ENCODE measurements at places on chromosomes 6 and 20.

DNA sequence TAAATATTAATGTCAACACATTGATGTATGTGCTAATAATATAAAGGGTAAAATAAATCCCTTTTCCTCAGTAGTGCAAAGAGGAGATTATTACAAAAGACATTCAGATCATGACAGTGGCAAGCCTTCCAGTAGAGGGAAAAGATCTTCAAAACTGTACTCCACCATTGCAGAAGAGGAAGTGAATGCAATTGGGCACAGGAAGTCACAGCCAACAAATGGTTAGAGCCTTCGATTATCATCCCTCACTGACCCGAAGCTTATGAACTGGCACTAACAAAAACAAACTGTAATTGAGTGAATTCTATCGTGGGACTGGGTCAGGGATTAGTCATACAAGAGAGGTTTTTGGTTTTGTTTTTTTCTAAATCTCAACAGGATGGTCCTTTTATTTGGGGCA lies 39.3 kb upstream of the SCGN start:
- DNase-seq, result no peak

DNA sequence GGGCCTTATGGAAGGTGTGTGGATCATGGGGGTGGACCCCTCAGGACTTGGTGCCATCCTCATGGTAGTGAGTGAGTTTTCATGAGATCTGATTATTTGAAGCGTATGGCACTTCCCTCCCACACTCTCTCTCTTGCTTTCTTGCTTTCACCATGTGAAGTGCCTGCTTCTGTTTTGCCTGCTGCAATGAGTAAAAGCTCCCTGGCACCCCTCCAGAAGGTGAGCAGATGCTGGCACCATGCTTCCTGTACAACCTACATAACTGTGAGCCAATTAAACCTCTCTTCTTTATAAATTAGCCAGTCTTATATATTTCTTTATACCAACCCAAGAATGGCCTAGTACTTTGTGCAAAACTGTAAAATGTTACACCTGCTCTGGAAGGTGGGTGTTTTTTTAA lies 396.8 kb upstream of the HS3ST5 start:
- DNase-seq, result no peak

DNA sequence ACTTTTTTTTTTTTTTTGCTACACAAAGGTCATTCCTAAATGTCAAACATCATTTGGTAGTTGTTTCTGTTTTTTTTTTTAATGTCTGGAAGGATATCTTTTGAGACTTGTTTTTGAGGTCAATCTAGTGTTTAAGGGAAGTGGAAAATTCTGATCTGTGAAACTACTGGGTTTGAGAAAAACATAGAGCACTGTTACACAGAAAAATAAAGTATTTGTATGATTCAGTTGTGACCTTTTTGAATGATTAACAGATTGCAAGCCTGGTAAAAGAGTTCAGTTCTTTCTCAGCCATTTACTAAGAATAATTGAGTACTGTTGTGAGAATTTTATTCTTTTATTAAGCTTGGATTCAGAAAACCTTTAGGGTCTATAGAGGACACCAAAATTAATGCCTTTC lies 276.7 kb downstream of the ADGRB3 start:
- DNase-seq, result no peak

DNA sequence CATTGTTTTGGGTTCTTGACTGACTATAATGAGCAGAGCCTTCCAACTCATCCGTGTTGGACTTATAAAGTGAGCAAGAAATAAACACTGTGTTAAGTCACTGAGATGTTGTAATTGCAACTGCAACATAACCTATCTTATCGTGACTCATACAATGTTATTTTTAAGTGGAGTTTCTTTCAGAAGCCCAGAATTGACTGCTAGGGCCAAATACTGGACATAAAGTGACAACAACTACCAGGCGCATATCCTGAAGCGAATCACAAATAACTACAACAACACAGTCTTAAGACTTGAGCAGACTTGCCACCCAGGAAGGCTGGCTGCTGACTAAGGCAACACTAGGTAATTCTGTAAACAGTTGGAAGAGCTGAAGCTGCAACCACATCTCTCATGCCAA lies 326.6 kb downstream of the COL12A1 start:
- peak; percentile 64 for DNase-seq

DNA sequence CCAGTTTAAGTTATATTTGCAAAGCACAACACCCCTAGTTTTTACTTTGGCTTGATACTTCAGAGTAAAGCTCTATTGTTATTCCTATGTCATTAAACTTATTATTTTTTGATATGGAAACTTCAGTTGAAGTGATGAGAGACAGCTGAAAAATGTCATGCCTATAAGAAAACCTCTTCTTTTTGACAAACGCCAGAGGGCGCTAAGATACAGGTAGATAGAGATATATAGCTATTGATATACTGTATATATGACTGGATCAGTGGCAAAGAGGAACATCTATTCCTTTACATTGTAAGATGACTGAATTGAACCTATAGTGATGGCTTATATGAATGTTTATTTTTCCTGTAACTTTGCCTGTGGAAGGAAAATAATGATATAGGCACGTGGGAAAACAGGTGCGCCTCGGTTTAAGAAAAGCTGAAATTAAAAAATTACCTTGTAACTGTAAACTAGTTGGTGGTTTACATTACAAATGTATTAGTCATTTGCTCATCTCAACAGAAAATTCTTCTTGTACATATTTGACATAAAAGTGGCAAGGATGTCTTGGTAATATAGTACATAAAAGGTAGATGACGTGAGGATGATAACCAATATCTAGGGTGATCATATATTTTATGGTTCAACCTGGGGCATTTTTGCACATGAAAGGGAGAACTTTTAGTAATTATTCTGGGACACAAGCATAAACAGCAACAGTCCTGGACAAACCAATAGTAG lies 74.1 kb downstream of the LAMA4 start:
- no peak for DNase-seq

GRCh38 chr6:160111806-160112205 lies 9.8 kb upstream of the SLC22A1 start:
- no peak for DNase-seq

DNA sequence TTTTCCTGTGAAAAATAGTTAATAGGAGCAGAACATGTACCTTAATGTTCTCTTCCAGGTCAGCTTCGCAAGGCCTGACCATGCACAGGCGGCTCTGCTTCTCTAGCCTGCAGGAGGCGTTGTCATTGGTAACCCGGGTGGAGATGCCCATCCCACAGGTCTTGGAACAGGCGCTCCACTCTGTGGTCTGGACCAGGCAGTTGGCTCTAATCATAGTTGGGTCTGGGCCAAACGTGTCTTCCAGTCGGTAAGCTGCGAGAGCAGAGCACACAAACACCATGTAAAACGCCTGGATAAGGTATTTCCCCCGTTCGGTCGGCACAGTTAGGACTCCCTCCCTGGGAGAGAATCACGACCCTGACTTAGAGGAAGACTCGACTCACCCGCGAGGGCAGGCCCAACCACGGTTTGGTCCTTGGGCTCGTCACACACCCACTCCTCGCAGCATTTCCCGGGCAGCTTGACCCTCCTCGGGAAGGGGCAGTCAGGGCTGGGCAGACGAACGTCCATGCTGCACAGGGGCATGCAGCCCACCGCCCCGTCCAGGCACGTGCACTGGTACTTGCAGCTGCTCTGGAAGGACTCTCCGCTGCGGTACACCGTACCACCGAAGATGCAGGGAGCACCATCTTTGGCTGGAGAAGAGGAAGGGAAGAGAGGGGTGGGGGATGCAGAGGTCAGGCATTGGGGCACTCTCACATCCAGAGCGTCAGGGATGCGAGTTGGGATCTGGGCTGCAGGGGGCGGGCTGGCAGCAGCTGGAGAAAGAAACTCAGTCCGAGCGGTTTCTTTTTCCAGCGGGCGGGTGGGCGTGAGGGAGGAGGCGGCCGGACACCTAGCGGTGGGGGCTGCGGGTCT lies 1.0 kb downstream of the CCN2 start:
- peak; percentile 89 for DNase-seq

DNA sequence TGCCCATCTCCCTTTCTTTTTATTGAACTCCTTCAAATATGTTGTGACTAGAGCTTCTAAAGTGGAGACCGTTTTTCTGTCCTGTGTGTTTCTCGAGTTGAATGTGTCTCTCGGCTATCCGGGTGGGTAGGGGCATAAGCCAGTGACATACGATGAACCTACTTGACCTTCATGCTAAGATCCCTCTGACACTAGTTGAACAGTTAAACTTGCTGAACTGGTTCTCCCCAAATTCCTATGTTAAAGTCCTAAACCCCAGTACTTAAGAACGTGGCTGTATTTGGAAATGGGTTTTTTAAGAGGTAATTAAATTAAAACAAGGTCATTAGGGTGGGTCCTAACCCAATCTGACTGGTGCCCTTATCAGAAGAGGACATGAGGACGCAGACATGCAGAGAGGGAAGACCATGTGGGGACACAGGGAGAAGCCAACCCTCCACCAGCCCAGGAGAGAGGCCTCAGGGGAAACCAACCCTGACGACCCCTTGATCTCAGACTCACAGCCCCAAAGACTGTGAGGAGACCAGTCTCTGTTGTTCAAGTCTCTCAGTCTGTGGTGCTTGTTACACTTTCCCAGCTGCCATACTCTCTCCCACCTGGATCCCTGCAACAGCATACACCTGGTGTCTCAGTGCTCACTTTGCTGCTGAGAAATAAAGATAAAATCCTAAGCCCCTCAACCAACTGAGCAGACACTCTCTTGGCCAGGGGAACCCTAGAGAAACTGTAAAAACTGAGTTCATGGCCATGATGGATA lies 208.4 kb downstream of the MYLK4 start:
- no peak for DNase-seq

- DNase-seq, result no peak
Measured at GRCh38 chr20:1324598-1325172, 4.3 kb downstream of the SDCBP2 start.

DNA sequence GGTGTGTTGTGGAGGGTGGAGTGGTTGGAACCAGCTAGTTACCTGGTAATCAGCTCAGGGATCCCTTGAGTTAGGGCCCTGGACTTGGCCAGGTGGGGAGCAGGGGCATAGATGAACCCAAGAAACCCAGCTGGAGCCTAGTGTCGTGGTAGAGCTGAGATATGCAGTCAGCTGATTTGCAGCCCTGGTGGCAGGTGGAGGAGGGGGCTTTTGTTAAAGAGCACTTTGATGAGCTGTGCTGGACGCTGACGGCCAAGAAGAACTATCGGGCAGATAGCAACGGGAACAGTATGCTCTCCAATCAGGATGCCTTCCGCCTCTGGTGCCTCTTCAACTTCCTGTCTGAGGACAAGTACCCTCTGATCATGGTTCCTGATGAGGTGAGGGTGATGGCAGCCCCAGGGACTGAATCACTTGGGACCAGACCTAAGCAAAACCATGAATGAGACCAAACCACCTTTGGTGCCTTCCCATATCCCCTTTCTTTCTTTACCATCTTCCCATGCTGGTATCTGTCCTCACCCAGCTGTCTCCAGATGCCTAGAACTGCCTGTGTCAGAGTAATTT lies 12.7 kb downstream of the DEF6 start:
- no peak for DNase-seq

DNA sequence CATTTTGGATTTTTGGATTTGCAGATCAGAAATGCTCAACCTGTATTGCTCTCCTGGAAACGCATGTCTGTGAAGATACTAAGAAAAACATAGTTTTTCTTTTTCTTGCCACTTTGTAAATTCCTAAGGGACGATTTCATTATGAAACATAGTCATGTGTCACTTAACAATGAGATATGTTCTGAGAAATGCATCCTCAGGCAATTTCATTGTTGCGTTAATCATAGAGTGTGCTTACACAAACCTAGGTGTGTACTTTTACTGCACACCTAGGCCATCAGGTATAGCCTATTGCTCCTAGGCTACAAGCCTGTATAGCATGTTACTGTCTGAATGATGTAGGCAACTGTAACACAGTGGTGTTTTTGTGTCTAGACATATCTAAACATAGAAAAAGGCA lies 13.4 kb upstream of the THEMIS start:
- DNase-seq, result no peak

DNA sequence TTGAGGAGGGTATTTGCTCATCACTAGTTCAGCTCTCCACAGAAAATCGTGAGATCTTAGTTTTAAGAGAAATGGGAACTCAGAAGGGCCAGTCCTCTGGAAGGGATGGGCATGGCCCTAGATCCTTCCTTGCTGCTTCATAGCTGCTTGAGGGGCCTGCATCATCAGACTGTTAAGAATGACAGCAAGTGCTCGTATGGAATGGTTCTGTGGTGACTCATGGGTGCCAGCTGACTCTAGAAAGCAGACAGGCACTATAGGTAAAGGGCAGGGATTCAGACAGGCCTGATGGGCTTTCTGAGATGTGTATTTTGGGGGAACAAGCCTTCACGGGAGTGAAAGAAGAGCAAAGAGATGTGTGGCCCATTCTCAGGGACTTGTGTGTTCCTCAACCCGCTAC lies 90.8 kb downstream of the MYLK4 start:
- no peak for DNase-seq

DNA sequence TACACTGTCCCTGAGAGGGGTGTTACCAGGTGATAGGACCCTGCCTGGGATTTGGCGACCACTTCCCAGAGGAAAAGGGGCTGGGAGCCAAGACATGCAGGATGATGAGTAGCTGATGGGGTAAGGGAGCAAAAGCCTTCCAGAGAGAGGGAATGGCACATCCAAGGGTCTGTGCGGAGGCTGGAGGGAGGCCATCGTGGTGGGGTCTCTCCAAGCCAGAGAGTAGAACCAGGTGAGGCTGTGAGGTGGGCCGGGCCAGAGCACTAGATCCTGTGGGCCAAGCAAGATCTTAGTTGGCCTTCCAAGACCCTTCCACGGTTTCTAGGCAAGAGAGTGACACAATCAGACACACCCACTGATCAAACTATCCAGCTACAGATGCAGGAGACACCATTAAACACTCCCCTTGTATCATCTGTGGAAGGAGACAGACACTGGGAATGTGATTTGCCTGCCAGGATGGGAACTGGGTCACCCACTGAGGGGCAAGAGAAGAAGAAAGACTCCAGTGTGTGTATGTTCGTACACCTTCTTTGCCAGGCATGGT lies 128.9 kb downstream of the BANF2 start:
- DNase-seq, result no peak

DNA sequence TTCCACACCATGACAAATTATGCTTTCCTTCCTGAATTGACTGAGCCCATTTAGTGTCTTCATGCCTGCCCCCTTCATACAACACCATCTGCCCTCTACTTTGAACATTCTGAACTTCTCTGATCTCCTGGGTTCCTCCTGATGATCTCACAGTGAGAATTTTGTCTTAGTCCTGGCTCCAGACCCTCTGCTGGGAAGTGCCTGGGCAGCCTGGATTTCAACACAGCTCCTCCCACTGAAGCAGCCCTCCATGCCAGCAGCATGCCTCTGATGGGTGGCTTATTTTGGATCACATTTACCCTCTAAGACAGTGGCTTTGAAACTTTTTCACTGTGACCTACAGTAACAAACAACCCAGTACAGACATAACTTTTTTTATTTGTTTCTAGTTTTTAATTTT lies 41.5 kb downstream of the DSE start:
- no peak for DNase-seq

- no peak for DNase-seq
Measured at GRCh38 chr20:38631155-38632022, 29.8 kb downstream of the ARHGAP40 start.

- DNase-seq, result no peak
Measured at GRCh38 chr6:105920071-105920470, 166.1 kb upstream of the PRDM1 start.
